ENCODE measurements at places on chromosomes 1 and 21.

GRCh38 chr1:234973426-234974250 is 155.0 kb downstream of the TOMM20 start:
- DNase-seq, result no peak

GRCh38 chr21:44480200-44481053 is 25.1 kb downstream of the LRRC3 start:
- no peak for DNase-seq

- no peak for DNase-seq
Measured at GRCh38 chr21:38356883-38357625, 100.3 kb downstream of the KCNJ15 start.

DNA sequence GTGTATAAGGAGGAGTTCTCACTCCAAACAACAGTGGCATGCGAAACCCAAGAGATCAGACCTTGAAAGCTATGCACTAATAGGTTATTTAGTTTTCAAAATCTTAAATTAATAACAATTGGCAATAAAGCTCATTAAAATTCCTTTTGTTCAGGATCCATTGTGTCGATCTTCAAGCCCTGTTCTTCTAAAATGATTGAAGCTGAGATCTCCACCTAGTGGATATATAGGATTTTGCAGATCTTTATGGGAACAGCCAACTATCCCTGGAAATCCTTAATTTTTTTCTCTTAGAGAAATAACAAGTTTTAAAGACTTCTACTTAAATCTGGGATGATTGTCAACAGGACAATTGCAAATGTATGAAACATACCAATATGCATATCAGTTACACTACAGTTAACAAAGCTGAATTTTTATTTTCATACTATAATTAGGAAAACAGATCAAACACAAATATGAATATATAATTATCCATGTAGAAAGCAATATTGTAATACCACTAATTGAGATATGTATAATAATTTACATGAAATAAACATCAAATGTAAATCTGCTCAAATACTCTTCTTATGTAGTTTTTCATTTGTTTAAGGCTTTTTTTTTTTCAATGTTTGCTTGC is 43.3 kb downstream of the LRRC53 start:
- DNase-seq, result no peak

DNA sequence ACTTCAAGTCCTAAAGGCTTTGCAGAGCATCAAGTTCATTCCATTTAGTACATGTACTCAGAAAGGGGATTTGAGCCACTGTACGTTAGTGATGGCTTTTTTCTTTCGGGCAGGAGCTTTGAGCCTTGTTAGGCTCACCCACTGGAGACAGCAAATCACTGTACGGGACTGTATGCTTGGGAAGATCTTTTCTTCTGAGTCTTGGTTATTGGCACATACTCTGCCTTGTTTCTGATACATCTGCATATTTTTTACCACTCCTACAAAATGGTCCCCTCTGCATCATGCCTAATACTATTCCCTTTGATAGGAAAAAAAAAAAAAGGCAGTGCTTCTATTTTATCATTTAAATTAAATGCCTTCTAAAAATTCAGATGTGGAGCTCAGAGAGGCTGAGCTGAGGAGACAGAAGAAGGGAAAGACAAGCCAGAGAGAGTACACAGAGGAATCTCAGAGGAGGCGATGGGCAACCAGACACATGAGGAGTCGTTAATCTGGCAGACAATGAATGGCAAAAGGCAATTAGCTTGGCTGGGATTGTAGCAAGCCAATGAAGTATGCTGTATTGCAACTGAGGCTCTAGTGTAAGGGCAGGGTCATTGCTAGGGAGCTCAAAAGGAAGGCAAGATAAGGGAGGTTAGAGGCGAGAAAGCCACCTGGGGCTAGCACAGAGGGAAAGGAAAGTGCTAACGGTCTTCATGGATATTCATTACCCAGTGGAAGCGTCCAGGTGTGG is 39.4 kb downstream of the PHC2 start:
- no peak for DNase-seq

GRCh38 chr1:54172614-54173599 is 20.1 kb upstream of the CDCP2 start:
- no peak for DNase-seq

DNA sequence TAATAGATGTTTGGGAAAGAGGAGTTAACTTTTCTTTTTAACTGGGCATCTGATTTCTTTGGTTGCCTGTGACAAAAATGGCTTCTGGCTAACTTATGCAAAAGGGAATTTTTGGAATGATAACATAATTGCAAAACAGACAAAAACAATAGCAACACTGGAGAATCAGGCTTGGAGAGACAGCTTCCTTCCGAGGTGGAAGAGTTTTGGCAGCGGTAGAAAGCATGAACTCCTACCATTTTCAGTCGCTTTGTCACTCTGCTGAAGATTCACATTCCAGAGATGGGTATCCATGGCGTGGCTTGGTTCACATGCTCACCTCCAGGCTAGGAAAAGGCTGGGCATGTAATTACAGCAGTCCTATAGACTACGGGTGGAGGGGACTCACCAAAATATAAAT is 17.2 kb upstream of the FGGY start:
- no peak for DNase-seq

DNA sequence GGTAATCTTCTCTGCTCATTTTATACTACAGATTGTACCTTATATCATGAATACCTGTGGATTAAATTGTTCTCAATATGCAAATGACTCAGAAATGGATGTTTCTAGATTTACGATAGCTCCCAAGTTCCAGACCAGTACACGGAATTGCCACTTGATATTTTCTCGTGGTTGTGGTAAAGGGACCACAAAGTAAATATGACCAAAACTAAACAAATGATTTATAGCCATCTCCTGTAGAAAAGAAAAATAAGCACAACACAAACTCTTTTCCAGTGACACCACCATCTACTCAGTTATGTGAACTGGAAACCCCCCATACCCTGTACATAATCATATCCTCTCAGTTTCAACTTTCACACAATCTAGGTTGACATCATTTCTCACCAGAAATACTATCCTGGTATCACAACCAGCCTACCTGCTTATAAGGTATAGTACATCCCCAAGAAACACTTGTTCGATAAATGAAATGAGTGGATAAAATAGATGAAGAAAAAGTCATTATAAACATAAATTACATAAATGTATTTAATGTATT is 172.3 kb downstream of the ADGRL4 start:
- DNase-seq, result no peak

DNA sequence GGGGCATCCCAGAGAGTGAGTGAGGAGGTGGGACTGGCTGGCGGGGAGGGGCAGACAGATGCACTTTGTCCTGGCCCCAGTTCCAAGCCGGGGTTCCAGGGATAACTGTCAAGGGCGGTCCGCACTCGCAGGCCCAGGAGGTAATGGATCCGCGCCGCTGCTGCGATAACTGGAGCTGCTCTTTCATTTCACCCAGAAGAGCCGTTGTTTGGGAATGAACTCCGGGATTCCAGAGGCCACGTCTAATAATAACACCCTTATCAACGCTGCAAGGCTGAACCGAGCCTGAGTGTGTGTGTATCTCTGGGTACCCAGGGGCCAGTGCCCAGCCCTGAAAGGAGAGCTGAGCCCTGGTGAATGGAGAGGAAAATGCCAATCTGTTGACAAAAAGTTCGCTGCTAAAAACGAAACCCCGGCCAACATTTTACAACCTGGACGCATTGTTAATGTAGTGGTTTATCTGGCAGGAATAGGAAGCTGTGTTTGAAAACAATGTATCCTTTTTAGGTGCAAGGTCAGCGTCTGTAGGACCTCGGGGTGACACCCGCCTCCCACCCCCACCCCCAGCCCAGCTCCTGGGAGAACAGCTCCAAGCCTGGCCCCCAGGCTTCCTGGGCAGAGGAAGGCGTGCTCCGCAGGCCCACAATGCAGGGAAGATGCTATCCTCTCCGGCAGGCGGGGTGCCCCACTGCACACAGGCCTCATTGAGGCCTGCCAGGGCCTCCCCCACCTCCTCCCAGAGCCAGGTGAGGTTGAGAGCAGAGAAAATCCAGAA is 119.7 kb downstream of the PROX1 start:
- no peak for DNase-seq

DNA sequence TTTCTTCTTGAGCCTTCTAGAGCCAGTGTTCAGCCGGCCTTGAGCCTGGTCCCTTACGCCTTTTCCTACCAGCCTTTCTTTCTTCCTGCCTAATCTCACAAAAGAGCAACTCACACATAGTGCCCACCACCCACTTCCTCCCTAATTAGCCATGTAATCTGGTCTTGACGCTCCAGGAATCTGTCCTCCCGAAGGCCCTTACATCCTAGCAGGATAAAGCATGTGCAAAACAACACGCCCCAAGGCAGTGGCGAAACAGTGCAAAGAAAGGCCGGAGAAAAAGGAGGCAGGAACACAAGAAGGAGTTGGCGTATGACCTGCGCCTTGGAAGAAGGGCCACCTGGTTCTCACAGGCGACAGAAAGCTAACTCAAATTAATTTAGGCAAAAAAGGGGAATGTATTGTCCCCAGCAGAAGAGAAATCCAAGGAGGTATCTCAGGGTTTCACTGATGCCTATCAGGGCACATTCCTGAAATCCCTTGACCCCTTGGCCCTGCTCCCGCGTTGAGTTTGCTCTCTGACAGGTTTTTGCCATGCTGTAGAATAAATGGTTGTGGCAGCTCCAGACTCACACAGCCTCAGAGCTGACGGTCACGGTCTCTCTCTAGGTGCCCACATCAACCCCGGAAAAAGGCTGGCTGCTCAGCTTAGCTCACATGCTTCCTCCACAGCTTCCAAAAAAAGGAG is 79.0 kb downstream of the ZNF281 start:
- DNase-seq, result no peak

DNA sequence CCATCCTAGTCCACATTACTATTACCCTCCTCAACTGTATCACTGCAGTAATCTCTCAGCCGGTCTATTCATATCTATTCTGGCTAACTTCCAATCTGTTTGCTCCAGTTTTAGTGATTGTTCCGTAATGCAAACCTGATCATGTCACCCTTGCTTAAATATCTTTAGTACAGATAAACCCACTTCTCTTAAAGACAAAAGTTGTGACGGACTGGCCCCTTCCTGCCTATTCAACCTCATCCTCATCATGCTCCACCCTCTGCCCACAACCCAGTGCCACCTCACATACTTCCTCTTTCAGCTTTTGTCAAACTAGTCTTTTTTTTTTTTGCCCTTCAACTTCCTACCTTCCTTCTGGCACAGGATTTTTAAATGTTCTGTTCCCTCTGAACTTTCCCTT is 2.8 kb upstream of the C1orf162 start:
- DNase-seq, result no peak

Measured in 8988T (cell line).